ENCODE measurements at places on chromosomes 3 and 15.

- no peak for DNase-seq
Observed at GRCh38 chr3:14472471-14473351, 67.4 kb downstream of the GRIP2 start.

DNA sequence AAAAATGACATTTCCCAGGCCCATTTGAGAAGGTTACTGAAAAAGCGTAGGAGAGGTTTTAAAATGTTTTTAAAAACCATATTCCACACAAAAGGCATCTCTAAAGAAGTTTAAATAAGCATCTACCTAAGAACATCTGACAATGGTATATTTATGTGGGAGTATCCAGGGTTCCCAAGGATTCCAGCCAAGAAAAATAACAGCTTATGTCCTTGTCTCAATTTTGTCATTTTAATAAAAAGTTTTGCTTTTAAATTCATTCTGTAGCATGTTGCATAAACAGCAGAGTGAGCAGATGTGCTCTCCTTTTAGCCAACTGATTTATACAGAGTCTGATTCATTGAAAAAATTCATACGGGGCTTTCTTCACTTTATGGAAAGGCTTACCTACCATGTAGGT is 129.9 kb downstream of the LRRC3B start:
- no peak for DNase-seq

DNA sequence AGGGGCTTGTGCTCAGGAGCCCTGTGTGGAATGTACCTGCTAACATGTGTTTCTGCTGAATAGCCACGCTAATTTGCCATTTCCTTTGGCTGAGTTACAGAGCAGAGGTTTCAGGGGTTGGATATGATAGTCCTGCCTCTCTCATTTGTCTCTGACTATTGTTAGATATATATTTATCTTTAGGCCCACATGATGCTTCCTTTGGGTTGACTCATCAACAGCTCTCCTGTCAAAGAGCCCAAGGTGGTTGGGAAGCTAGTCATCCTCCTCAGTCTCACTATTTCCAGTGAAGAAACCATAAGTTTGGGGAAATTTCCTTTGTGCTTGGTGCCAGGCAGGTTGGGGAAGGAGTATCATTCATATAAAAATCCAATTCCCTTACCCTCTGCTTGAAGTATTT is 1194.6 kb downstream of the ZPLD1 start:
- DNase-seq = no peak

DNA sequence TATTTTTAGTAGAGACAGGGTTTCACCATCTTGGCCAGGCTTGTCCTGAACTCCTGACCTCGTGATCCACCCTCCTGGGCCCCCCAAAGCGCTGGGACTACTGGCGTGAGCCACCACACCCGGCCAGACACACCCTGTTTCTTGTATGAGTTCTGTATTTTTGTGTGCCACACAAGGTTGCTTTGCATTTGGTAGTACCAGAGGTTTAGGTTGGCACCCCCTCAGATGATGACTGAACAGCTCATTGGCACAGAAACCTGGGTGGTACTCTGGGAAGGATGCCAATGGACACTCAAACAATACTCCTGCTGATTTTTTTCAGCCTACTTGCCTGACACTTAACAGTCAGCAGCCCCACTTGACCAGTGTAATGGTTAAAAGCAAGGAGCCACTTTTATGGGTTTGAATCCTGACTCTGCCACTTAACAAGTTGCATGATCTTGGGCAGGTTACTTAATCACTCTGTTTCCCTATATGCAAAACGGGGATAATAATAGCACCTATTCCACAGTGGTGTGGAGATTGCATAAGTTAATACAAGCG is 39.2 kb upstream of the BCL2A1 start:
- DNase-seq = no peak

GRCh38 chr15:73746883-73747282 is 6.3 kb downstream of the INSYN1 start:
- DNase-seq = no peak

GRCh38 chr15:100129677-100130076 is 212.1 kb downstream of the ADAMTS17 start:
- no peak for DNase-seq

GRCh38 chr3:168974617-168975403 is 688.7 kb downstream of the MECOM start:
- no peak for DNase-seq

DNA sequence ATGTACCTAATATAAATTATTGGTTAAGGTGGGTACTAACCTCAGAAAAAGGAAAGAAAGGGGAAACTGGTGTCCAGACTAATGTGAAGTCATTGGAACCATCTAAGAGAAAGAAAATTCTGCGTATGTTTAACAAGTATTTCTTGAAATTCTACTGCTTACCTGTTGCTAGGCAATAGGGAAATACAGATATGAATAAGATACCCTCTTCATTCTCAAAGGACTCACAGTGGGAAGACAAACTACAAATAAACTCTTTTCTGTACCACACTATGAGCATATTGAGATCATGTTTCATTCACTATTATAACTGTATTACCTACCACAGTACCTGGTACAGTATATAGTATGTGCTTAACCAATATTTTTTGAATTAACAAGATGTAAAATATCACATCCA is 140.5 kb upstream of the MLF1 start:
- DNase-seq = no peak

DNA sequence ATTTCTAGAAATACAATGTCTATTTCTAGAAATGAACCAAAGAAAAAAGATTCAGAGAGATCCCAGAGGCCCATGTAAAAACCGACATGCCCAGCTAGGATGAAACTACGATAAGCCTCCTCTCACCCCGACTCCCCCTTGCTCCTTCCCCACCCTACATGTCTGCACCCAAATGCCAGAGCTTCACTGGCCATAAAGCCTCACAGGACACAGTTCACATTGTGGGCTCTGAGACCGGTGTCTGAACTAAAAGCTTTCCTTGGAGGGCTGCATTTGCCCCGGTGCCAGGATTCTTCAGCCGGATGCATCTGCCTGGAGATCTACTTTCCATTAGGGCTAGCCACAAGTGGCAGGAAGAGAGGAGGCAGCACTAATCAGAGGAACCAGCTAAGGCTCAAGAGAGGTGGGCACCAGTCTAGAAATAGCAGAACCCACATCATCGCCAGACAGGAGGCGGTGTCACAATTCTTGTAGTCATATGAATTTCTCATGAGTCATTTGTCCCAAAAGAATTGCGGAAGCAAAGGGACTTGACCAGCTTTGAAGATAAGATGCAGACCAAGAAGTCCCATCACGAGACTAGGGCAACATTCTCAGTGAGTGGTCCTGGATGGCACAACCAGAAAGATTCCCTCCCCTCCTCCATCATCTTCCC is 353.6 kb downstream of the NTRK3 start:
- DNase-seq = no peak

GRCh38 chr3:78398401-78398800 is 1358.5 kb downstream of the ROBO2 start:
- no peak for DNase-seq

- no peak for DNase-seq
Observed at GRCh38 chr3:25971736-25972135, 181.8 kb downstream of the OXSM start.

DNA sequence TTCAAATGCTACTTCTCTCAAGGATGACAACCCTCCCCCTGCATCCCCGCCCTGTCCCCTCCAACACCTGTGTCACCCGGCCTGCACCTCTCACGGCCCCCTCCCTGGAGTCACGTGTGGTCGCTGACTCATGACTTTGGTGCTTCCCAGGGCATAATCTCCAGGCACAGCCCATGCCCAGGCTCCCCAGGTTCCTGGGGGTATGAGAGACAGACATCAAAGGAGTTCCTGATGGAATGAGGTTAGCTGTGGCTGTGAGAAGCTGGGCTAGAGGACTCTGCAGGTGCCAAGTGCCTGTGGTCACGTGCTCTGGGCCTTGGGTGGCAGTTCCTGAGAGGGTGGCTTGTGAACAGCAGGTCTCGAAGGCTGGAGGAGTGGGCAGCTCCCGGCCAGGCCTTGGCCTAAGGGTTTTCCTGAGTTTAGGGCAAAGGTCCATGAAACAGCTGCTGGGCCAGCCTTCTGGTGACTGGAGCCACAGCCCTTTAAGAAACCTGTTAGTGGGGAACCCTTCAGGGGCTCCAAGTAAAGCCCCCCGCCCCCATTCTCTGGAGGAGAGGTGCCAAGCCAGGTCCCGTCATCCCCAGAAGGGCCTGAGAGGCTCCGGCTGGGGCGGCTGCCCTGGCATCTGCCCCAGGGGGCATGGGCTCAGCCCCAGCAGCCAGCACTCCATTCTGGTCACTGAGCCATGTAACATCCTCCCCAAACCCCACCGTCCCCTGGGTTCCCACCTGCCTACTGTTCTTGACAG is 230.0 kb downstream of the XXYLT1 start:
- DNase-seq = no peak
